ENCODE measurements at places on chromosomes 7 and 10.

GRCh38 chr7:90655566-90655965, 59.4 kb downstream of the CDK14 start:
- peak; percentile 89 for DNase-seq

- peak; percentile 69 for DNase-seq
Measured at GRCh38 chr10:104328896-104329710, 9.2 kb downstream of the ITPRIP start.

GRCh38 chr10:118033905-118034304, 12.8 kb downstream of the RAB11FIP2 start:
- no peak for DNase-seq

DNA sequence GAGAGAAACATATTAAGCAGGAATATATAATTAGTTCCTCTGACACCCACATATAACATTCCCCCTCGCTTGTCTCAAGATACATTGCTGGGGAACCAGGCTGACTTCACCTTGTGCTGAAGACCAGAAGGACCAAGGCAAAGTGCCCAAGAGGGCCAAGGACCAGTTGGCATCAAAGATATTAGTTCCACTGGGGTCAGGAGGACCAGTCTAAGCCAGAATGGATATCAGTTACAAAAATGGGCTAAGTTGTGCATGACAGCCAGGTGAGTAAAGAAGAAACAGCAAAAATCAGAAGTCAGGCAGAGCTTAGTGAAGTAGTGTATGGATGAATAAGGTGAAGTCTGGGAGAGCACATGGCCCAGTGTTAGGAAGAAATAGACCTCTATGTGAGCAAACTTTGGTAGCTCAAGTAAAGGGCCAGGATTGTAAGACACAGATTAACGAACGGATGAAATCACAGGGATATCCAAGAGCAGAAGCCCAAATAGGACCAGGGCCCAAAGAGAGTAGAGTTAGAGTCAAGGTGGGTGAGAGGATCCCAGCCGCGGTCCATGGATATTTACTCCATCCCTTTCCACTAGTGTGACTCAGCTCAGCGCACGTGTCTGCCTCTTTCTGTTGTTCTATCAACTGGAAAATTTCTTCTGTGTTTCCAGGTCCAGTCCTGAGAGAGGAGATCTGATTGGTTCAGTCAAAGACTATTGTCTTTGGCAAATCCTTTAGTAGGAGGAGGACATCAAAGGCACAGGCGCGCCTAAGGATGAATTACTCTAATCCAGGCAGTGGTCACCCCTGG, 5.0 kb downstream of the CALD1 start:
- no peak for DNase-seq

GRCh38 chr7:79386688-79387422, 66.6 kb downstream of the MAGI2 start:
- no peak for DNase-seq

GRCh38 chr10:60114765-60115586, 208.6 kb upstream of the CCDC6 start:
- peak; percentile 58 for DNase-seq

DNA sequence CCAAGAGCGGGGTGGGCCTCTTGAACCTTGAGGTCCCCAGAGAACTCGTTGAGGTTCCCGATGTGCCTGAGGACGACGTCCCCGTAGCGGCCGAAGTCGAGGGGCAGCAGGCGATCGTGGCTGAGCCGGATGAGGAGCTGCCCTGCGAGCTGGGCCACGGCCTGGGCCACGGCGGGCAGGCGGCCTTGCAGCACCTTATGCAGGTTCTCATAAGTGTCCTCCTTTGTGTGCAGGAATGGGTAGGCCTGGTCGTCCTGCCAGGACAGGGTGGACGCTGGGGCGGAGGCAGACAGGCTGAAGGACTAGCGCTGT, 14.2 kb downstream of the TFR2 start:
- no peak for DNase-seq

DNA sequence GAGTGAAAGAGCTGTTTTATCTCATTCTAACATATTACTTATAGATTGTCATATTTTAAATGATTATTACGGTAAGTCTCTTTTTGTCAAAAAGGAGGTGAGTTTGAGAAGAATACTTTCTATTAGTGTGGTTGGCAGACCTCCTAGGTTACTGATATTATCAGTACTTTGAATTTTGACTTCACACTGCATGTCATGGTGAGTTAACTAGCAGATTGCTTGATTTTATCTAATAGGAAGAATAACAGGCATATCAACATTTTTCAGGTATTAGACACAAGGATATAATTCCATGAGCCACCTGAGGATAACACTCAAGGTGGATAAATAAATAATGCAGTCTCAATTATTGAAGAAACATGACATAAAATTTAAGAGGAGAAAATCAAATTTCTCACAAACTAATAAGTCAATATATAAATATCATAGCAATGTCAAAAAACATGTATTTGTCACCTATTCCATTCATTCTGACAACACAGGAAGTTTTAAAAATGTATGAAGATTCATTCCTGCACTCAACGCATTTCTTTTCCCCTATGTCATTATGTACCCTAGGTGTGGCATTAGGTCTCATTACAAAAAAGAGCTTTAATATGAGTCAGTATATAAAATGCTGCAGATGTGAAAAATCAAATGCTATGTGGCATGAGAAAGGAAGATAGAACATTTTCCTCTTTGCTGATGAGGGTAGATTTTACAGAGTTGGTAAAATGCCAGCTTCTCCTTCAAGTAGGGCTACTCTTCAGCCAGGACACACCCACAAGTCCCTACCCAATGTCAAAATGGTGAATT, 1621.6 kb downstream of the REEP3 start:
- DNase-seq: no peak

DNA sequence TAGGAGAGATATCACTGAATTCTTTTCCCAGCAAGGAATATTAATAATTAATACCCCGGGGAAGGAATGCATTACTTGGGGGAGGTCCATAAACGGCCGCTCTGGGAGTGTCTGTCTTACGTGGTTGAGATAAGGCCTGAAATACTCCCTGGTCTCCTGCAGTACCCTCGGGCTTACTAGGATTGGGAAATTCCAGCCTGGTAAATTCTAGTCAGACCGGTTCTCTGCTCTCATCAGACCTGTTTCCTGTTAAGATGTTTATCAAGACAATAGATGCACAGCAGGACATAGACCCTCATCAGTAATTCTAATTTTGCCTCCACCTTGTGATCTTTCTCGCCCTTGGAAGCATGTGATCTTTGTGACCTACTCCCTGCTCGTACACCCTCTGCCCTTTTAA, 162.8 kb upstream of the KCND2 start:
- DNase-seq: no peak

GRCh38 chr7:133288970-133289369, 36.1 kb downstream of the EXOC4 start:
- DNase-seq: no peak

DNA sequence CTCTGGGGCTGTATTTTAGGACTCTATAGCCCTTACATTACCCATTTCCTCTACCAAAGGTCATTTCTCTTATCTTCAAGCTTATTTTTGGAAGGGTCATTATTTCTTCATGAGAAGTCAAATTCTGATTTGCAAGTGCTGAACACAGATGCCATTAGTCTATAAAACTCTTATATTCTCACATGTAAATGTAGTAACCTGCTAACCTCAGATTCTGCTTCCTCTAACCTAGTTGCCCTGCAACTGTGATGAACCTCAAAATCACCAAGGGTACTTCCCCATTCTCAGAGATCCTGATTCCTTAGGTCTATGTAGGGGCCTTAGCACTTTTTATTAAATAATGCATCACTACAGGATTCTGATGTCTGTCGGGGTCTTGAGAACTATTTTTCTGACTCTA, 6.3 kb downstream of the FAS start:
- no peak for DNase-seq

GRCh38 chr10:27547047-27547446, 42.9 kb downstream of the RAB18 start:
- DNase-seq: no peak

- DNase-seq: peak; percentile 52
Measured at GRCh38 chr10:94006591-94007550, 13.1 kb downstream of the PLCE1 start.

DNA sequence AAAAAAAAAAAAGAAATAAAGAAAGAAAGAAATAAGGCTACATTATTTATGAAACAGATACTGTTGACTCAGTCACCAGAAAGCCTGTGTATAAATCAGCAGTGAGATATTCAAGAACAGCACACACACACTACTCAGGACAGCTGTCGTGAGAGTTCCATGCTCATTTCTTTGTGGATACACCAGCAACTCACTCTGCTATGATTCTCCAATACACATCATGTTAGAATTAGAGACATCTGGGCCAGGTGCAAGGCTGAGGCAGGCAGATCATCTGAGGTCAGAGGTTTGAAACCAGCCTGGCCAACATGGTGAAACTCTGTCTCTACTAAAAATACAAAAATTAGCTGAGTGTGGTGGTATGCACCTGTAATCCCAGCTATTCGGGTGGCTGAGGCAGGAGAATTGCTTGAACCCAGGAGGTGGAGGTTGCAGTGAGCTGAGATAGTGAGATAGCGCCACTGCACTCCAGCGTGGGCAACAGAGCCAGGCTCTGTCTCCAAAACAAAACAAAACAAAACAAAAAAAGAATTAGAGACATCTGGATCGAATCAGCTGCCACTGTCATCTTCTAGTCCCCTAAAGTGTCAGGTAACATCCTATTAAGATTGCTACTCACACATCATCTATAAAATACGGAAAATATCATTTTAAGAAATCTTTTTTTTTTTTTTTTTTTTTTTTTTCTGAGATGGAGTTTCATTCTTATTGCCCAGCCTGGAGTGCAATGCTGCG, 11.2 kb upstream of the NUPR2 start:
- DNase-seq: no peak

GRCh38 chr10:2202401-2202800, 465.1 kb upstream of the ADARB2 start:
- no peak for DNase-seq

DNA sequence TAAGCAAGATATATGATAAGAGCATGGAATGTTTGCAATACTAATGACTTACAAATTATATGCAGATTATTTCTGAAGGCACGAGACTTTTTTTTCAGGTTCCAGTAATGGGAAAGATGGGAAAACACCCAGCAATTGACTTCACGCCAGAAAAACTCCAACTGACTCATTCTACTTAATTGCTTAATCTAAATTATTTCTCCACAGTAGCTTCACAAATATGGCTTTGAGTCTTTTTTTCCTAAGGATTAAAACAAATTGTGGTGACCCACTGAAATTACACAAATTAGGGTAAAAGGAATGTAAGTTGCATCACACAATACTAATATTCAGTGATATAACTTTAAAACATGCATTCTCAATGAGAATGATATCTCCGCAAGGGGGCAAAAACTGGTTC, 138.7 kb downstream of the GNAI1 start:
- DNase-seq: peak; percentile 59

GRCh38 chr10:29102233-29102632, 186.6 kb upstream of the LYZL1 start:
- DNase-seq: no peak

DNA sequence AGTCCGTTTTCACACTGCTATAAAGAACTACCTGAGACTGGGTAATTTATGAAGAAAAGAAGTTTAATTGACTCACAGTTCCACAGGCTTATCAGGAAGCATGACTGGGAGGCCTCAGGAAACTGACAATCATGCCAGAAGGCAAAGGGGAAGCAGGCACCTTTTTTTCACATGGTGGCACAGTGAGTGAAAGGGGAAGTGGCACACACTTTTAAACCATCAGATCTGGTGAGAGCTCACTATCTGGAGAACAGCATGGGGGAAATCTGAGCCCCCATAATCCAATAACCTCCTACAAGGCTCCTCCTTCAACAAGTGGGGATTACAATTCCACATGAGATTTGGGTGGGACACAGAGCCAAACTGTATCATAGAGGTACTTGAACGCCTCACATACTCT, 30.0 kb downstream of the AGR3 start:
- no peak for DNase-seq

DNA sequence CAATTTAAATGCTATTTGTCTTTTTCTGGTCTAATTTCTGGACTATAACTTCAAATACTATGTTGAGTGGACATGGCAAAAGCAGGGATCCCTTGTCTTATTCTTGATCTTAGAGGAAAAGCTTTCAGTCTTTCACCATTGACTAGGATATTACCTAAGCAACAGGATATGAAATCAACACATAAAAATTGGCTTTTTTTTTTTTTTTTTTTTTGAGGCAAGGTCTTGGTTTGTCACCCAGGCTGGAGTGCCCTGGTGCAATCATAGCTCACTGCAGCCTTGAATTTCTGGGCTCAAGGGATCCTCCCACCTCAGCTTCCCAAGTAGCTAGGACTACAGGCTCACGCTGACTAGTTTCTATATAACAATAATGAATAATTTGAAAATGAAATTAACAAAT, 90.8 kb downstream of the JMJD1C start:
- DNase-seq: no peak

Data from fibroblast of skin of left biceps (primary cell).